ENCODE measurements at places on chromosomes 2 and 18.

GRCh38 chr2:224555823-224556366, 29.3 kb downstream of the CUL3 start:
- DNase-seq: no peak

DNA sequence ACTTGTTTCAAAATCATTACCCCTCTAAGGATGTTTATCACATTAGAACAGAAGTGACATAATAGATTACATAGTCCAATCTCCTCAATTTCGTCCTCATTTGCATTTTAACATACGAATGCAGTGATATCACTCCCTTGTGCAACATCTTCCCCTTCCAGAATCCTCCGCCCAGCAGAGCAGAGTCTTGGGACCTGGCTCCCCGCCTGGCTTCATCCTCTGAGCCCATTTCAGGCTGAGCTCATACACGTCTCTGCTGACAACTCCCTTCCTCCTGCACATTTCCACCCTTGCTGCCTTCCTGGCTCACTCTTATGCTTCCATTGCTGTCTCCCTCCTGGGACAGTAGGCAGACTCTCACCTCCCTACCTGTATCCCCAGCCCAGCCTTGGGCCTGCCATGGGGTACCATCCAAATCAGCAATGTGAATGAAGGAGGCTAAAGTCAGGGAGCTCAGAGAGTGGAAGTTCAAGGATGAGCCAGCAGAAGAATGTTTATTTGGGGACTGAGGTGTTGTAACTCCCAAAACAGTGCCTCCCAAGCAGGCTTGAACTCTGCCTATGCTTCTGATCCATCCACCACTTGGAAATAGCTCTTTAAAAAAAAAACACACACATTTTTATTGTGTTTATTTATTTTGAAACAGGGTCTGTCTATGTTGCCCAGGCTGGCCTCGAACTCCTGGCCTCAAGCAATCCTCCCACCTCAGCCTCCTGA, 165.2 kb downstream of the TMEM200C start:
- no peak for DNase-seq

GRCh38 chr2:156448766-156449165, 12.6 kb downstream of the GPD2 start:
- DNase-seq: no peak

DNA sequence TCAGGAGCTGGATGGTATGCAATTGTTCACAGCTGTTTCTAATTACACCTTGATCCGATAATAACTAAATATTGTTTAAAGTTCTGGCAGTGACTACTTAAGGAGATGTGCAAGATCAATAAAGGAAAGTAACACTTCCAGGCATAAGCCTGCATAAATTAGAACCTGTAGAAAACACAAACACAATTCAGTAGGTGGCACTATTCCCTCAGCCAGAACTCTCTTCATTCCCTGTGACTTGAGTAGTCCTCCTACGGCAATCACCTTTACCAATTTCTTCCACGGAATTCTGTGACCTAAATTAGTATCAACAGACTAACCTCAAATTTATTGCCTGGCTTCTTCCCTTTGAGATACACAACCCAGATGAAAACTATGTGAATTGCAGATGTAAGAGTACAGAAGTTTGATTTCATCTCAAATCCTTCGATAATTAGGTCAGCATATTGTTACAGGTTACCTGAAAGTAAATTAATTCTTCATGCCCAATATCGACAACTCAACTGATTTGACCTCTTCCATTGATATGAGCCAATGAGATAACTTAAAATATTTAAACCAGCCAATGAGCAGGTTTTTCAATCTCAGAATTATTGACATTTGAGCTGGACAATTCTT, 137.8 kb downstream of the PID1 start:
- no peak for DNase-seq

DNA sequence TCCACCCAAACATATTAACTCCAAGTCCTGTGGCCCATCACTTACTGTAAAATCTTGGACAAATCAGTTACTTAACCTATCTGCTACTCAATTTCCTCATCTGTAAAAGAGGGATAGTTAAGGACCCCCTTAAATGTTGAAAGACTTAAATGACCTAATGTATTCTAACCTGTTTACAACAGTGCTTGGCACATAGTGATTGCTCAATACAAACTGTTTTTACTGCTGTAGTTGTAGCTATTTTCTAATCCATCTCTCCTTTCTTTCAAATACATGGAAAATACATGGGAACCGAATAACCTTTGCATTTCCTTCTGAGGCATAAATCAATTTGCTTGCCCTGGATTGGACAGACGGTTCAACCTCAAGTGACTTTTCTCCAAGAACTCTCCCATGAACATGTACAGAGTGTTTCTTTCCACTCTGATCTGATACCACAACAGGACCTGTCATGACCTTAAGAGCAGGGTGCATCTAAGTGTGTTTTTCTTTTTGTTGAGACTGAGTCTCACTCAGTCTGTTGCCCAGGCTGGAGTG, 2.7 kb downstream of the LNPK start:
- no peak for DNase-seq

DNA sequence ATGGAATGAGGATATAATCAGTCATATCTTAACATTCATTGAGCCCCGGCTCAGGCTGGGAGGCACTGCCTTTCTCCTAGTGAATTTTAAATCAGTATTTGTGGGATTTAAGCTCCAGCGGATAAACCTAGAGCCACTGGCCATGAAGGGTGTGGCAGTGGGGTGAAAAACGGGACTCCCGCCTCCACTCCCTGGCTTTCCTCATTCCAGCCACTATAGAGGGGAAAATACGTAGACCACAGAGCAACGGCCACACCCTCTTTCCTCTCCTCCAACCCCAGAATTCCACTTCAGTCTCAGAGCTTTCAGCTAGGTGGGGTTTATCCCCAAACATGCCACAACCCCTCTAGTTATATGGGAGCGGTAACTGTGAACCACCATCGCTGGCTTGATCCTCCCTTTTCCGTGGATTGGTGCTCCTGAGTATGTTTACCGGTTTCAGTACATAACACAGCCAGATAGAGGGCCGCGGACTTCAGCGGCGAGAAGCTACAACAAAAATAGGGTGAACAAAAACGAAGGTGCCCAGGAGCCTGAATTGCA, 70.6 kb upstream of the ITGB6 start:
- no peak for DNase-seq

DNA sequence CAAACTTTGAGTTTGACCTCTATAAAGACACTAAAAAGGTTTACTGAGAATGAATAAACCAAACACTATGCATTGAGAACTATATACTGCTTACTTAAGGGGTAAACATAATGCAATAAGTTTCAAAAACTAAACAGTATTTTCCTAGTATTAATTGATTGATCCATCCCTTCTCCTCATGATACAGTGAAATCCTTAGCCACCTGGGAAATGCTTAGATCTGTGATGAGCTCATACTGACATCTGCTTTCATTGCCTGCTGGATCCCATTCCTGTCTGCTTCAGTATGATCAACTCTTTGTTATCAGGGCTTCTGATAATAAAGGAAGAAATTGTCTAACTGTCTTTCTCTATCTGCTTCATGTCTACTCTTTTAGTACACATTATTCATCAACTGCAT, 74.9 kb upstream of the UBE2E3 start:
- DNase-seq: no peak
